ENCODE measurements at places on chromosomes 7 and 10.

DNA sequence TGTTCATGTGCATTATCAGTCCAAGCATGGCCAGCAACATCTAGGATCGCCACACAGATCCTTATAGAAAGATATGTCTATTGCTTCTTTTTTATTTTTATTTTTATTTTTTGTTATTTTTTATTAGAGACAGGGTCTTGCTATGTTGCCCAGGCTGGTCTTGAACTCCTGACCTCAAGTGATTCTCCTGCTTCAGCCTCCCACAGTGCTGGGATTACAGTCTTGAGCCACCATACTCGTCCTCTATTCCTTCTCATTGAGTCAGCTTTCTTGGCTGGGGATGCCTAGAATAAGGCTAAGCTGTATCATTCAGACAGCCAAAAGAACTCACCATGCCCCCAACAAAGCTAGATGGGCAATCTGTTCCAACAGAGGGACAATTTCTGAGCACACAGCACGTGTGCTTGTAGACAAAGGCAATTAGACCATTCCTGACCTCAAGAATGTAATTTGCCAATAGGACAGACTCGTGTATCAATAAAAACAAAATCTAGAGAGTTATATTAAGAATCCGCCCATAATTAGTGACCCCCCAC is 264.0 kb upstream of the NEBL start:
- no peak for DNase-seq

GRCh38 chr10:60382946-60383681 is 6.6 kb downstream of the ANK3 start:
- peak; percentile 48 for DNase-seq

GRCh38 chr10:17004801-17005380 is 124.7 kb downstream of the CUBN start:
- no peak for DNase-seq

DNA sequence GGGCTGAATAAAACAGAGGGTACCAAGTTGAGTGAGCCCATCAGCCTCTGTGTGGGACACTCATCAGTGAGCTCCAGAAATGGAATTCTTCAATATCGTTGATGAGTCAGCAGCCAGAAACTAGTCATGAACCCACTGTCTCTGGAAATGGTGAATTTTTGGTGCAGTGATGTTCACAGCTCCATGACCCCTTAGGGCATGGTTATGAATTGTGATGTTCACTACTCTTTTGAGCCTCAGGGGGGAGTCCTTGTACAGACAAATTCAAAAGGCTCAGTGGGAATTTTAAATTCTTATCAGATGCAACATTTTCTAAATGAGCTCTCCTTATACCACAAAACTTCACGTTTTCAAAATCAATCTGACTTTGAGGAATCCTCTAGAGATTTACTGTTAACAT is 335.7 kb downstream of the PHTF2 start:
- DNase-seq, result peak; percentile 83

- no peak for DNase-seq
Observed at GRCh38 chr10:117903854-117904253, 142.9 kb downstream of the RAB11FIP2 start.

GRCh38 chr7:37446371-37446770 is 2.3 kb downstream of the ELMO1 start:
- DNase-seq, result no peak
